HepG2 (cell line): ENCODE measurements at places on chromosomes 11 and 22.

DNA sequence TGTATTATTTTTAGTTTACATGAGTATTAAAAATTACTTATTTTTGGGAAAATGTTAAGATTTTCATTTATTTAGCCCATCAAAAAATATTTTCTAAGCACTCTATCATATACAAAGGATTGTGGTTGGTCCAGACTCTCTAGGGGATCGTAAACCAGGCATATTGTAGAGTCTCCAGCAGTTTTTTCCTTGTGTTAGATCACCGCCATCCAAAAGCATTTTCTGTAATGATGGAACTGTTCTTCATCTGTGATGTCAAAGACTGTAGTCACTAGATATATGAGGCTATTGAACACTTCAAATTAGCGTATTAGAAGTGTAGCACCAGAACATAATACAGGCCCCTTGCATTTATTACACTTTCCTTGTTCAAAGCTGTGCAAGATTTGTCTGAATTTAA, 154.9 kb downstream of the SBF2 start:
- DNase-seq, result no peak

DNA sequence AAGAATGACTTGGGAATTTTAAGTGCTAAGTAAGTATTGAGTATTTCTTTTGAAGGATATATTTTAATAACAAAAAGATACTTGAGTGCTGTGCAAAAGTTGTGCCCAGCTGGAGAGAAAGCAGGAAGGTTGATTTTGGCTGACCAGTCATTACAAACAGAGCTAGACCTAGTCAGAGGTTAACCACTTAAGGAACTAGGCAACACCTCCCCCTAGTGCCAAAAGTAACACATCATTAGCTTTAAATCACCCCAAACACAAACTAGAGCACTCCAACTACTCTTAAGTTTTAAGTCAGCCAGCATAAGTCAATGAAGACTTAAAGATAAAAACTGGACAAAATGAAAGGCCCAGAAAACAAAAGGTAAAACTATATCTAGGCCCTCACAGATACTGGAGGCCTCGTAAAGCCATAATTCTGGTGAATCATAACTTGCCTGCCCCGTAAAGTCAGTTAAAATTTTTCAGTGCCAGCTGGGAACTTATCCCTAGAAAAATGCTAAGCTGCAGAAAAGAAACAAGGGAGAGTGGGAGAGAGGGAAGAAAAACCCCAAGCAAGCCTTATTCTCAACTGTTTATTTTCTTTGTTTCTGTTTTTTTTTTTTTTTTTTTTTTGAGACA, 4.6 kb downstream of the TMEM9B start:
- DNase-seq, result peak; percentile 71

- no peak for DNase-seq
Measured at GRCh38 chr22:26816726-26817125, 159.3 kb downstream of the MIAT start.

- DNase-seq, result peak; percentile 33
Measured at GRCh38 chr11:126607374-126607773, 251.9 kb downstream of the ST3GAL4 start.
